ENCODE measurements at places on chromosomes 11 and 22. TPM values are rescaled to one million over a fixed set of nuclear protein-coding genes. Genes with fewer than 3 reads are reported as not detected.

Gene IRAG1
- total RNA-seq = 14.4 TPM

Gene C11orf71
- 5.1 TPM for total RNA-seq

Gene MPEG1
- not detected for total RNA-seq

Gene RHOD
- total RNA-seq = 17.4 TPM

Gene MRGPRE
- total RNA-seq = not detected

Gene OR10G7
- not detected for total RNA-seq

Gene PAMR1
- 499 TPM for total RNA-seq

Gene SAA1
- total RNA-seq = not detected

Gene CEND1
- 0.85 TPM for total RNA-seq

Gene TEX12
- total RNA-seq = 0.28 TPM

Gene OR8D1
- total RNA-seq = not detected

Gene PHETA2
- 15.8 TPM for total RNA-seq

Gene PNPLA3
- total RNA-seq = 4.5 TPM

Gene MS4A15
- not detected for total RNA-seq

Gene FAT3
- 0.14 TPM for total RNA-seq

Gene MLC1
- total RNA-seq = 0.65 TPM

Gene NCF4
- not detected for total RNA-seq

Gene RIBC2
- total RNA-seq = not detected

Gene FERMT3
- total RNA-seq = 2.0 TPM

Gene C11orf54
- 18.1 TPM for total RNA-seq

Gene MB
- not detected for total RNA-seq

Gene LARGE1
- total RNA-seq = 12.1 TPM

Gene BATF2
- total RNA-seq = 0.37 TPM

Gene PGM2L1
- 3.0 TPM for total RNA-seq

Gene PICK1
- 5.7 TPM for total RNA-seq

Gene TIGD3
- 0.14 TPM for total RNA-seq

Gene ENTHD1
- not detected for total RNA-seq

Gene DTX4
- total RNA-seq = 3.6 TPM

Gene MS4A3
- not detected for total RNA-seq

Gene RASL10A
- total RNA-seq = not detected

Gene RFPL1
- total RNA-seq = not detected

Gene CENPM
- 3.5 TPM for total RNA-seq

Gene INPP5J
- 0.09 TPM for total RNA-seq

Gene ARHGAP1
- total RNA-seq = 33.9 TPM

Gene OR56A1
- not detected for total RNA-seq

Gene OR10A2
- not detected for total RNA-seq

Gene CTSF
- total RNA-seq = 15.9 TPM

Gene OR52N4
- total RNA-seq = not detected

Gene TUBA8
- total RNA-seq = 0.43 TPM

Gene OR4A16
- total RNA-seq = not detected

Gene APOA1
- 1.4 TPM for total RNA-seq

Gene LYVE1
- under 0.01 TPM for total RNA-seq

Gene BAIAP2L2
- total RNA-seq = 0.28 TPM

Gene OR56B1
- not detected for total RNA-seq

Gene IL17REL
- total RNA-seq = not detected

Gene FADS1
- 160 TPM for total RNA-seq

Gene FGF4
- not detected for total RNA-seq

Gene GAB2
- total RNA-seq = 11.7 TPM

Gene FIBIN
- total RNA-seq = 51.4 TPM

Gene TEX54
- total RNA-seq = not detected

Gene C22orf31
- total RNA-seq = 0.14 TPM

Gene BCO2
- total RNA-seq = 7.5 TPM

Gene C11orf52
- total RNA-seq = not detected

Gene SERHL2
- 4.4 TPM for total RNA-seq

Gene OR6T1
- not detected for total RNA-seq

Gene NRGN
- not detected for total RNA-seq

Data from smooth muscle cell of bladder (primary cell).